NCI-H1930 (cell line): ENCODE measurements at places on chromosomes 1 and 21.

DNA sequence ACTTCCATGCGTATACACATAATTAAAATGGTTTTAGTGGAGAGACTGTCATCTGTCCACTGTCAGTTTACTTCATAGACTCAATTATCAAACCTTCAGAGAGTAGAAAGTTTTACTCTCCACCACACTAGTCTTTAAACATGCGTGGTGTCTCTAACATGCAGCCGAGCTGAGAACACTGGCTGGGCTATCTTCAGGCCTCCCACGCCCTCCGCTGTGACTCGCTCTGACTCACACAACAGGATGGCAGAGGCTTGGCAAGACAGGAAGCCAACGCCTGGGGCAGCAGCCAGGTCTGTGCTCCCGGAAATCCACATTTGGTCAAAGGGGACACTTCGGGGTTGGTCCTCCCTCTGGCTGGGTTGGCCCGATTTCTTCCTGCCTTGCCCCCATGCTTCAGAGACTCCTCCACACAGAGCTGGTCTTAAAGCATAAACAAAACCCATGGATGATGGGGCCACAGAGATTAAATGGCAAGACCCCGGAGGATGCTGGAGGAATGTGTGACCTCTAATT, 22.7 kb upstream of the IFNGR2 start:
- no peak for DNase-seq

- no peak for DNase-seq
These were observed 15.5 kb downstream of the SLC45A1 start for GRCh38 chr1:8333246-8333987.

DNA sequence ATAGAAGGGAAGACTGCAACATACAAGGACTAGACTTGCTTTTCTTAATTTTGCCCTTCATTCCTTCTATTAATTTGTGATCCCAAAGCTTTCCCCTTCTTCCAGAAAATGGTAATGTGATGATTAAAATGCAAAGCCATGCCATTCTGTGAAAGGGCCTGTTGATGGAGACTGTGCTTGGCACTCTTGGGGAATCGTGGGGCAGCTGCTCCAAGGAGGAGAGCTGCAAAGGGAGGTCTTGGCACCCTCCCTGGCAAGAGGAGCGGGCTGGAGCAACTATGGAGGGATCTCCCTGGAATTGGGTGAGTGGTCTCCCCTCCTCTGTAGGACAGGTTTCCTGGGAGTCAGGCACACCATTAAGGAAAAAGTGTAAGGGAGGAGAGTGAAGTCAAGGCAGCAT, 16.6 kb downstream of the CACNA1S start:
- DNase-seq: no peak

DNA sequence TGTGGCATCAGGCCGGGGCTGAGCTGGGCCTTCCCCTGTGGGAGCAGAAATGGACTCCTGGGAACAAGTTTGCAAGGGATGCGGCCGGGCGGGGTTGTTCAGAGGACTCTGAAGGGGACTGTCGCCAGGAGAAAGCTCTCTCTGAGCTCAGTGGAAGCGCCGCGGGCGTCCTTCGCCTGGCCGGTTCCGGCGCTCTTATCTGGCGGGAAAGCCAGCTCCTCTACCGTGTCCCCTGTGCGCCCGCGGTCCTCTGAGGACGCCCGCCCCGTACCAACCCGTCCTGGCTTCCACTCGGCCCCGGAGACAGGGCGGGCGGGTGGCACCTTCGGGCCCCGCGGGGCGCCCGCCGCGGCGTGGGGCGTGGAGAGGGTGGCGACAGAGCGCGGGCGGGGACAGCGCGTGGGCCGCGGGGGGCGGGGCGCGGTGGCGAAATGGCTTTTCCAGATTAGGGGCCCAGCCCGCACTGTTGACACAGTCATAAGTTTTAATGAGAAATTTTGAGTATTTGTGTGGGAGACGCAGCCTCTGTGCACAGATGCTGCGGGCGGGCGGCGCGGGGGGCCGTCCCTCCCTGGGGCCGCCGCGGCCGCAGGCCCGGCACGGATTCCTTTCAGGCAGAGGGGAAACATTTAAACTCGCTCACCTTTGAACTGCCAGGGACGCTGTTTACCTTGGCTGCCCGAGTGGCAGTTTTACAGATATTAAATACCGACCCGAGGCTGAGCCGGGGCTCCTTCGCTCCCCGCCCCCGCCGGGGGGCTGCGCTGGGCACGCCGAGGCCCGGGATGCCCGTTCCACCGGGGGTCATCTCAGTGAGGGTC, 70.2 kb downstream of the FOXD2 start:
- DNase-seq: no peak

GRCh38 chr1:5839161-5839880, 152.9 kb downstream of the NPHP4 start:
- DNase-seq: no peak

DNA sequence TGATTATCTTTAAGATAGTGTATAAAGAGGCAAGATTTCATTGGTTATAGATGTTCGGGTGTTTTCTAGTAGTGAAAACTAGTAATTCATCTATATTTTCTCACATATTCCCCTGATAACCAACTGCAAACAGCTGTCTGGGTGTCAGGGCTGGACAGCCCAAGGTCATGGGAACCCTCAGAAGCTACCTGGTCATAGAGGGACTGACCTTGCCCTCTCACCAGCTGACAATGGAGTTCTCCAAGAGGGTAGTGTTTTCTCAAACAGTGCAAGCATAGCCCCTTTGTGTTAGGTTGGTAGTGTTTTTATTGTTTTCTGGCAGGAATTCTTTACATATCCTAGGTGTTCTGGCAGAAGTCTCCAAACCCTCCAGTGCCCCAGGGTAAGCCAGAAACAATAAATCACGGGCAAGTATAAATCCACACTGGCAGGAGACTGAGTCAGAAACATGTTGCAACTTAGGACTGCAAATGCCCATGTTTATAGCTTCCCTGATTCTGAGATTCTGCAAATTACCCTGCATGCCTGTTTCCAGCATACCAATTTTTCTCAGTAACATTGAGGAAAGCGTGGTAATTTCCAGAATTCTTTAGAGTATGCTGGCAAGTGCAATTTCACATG, 82.8 kb upstream of the ATP1A1 start:
- DNase-seq: no peak

DNA sequence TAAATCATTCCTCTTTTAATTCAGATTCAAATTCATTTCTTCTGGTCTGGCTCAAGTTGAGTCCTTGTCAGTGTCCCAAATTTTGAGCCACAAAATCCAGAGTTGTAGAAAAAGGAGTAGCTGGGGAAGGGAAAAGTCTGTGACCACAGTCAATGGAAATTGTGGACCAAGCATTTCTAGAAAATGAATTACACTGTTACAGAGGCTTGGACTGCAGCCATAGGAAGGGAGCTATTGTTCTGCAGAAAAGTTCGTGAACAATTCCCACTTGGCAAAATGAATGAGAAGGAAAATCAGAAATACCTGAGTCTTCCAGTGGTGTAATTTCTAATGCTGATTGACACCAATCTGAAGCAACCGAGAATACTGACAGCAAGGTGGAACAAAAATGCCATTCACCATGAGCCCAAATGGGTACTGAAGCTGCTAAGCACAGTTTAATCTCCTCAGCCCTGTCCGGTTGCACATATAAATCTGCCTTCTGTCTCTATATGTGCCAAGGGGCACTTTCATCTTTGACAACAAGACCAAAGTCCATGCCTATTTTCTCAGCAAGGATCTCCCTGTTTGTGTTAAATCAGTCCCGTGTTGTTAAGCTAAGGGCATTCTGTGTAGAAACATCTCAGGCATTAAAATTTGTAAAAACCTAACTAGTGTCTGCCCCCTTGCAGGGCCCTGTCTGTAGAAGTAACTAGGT, 51.3 kb downstream of the TEX35 start:
- no peak for DNase-seq

DNA sequence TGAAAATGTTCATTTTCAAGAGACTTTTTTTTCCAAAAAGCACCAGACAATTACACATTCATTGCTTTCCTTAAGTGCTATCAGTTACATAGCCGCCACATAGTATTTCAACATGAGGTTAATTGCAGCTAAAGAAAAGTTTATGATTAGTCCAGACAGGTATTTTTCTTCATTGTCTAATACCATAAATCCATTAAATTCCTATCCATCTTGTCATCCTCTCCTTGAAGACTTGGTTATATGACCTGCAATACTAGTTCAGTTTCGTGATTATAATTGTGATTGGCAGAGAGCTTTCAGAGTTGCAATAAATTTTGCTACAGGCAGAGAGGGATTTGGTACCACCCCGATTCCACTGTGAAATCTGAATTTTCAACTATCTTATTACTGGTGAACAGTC, 437.7 kb downstream of the GPATCH2 start:
- DNase-seq: no peak

DNA sequence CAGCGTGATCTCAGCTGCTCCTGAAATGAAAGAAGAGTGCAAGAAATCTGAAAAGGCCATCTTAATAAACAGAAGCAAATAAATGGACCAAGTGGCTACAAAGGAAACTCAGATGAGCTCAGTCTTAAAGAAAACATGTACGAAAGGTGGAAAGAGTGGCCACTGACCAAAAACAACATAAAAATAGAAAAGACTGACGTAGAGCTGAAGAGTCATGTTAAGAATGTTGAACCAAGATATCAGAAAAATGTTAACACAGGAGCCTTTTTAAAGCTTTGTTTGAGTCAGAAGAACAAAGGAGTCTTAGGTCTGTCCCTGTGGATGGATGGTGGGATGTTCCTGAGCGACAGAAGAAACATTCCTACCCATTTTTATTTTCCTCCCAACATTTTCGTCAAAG, 30.8 kb upstream of the ZNF648 start:
- DNase-seq: no peak

GRCh38 chr1:245599371-245600174, 444.8 kb downstream of the KIF26B start:
- DNase-seq: no peak

- no peak for DNase-seq
These were observed 28.9 kb downstream of the RNF2 start for GRCh38 chr1:185074307-185074706.

DNA sequence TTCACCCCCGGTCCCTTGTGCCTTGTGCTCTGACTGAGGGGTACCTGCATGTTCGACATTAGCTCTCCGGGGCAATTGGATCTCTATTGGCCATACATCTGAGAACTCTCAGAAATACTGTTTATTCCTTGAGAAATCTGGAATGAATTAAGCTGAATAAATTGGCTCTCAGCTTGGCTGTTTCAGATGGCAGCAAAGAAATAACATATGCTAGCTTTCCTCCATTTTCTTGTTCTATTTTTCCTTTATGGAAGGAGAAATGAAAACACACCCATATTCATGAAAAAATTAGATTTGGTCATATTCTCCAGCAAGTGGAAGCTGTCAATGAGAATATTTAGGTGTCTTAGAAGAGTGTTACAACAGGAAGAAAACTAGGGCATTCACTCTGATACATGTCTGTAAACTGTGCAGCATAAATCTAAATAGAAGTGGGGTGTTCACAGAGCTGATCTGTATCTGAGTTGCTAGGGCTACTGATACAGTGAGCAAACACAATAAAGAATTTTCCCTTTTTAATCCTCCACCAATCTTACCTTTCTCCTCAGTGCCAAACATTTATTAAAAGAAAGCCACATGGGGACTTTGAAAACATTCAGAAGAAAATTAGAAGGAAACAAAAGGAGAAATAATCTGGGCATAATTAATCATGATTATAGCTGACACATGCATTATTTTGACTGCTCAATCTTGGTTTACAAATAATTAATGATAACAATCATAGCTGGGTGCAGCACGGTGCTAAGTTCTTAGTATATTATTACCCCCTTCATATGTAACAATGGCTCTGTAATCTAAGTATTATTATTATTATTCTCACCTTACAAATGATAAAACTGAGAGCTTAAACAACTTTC, 671.9 kb upstream of the USP24 start:
- no peak for DNase-seq

DNA sequence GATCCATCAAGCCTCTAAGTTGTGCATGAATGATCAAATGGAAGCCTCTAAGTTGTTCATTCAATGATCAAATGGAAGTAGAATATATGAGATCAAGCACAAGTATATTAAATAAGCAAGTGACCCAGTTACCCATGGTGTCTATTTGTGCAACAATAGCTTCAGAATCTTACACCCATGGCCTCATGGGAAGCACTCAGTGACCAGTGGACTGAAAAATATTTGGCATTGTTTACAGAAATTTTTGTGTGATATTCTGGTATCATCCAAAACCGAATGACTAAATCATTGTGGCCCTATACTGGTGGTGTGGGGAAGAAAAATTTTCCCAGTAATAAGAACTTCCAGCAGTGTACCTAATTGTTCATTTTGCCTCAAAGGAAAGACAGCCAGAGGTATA, 46.6 kb downstream of the DUSP10 start:
- DNase-seq: no peak

DNA sequence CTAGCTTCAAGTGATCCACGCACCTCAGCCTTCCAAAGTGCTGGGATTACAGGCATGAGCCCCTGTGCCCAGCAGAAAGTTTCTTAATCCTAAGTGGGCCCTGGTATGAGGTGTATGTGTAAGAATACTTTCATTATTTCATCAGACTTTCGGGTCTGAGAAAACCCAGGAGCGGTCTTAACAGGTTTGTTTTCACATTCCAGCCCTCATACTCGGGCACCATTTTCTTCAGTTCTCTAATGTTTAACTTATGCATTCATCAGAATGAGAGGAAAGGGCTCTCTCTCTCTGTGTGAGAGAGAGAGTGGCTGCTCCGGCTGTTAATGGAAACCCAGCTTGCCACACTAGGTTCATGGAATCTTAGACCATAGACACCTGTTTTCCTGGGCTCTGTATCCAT, 4.2 kb upstream of the PADI1 start:
- no peak for DNase-seq

DNA sequence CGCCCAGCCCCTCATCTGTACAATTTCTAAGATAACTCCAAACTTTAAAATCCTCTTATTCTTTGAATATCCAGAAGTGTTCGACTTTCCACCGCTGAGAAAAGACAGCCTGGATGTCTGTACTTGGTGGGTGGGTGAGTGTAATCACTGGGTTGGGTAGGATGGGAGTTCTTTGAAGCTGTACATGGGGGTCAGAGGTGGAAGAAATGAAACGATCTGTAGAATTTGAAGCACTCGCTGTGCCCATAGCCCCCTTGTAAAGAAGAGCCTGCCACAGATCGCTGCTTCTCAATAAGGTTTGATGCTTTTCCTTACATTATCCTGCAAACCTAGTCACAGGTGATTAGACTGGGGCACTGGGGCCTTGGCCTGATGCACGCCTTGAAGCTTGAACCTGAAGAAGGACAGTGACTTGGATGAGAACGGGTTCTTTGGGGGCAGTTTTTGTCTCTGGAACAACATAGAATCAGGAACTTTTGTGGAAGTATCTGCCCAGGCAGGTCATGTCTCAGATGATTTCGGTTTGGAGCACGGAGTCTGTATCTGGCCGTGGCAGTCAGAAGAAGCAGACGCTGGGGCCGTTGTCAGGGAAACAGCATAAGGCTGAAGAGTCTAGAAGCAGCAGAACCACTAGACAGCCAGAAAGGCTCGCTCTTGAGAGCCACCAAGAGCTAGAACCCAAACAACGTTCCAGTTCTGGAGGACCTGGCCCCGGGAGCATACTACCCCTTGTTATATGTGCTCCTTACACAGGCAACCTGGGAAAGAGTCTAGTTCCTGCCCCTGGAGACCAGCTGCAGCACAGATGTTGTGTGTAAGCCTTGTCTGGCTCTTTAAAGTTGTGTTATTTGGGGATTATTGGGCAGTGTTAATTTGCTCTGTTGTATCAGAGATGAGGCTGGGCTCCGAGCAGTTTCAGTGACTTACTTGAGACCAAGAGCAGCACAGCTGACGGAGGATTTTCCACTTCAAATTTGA, 45.1 kb upstream of the SCCPDH start:
- DNase-seq: no peak
